ENCODE measurements at places on chromosomes 12 and 14.

DNA sequence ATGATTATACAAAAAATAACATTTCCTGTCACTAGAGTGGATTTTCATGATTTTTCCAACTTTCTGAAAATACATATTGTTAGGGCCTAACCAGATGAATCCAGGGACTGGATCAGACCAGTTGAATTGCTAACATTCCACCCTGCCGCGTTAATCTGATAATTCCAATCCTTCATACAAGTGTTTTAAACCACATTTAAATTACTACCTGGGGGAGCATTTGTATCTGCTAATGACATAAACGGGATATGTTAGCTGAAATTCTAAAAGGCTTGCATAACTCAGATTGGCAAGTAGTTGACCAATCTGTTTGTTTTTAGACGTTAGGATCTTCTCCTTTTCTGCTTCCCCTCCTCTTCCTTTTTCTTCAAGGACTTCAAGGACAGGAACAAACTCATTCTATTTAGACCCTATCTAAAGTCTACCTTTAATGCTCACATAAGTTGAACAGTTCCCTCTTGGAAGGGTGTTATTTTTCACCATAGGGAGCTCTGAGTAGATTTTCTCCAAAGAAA lies 239.0 kb downstream of the ADAMTS20 start:
- DNase-seq: no peak

DNA sequence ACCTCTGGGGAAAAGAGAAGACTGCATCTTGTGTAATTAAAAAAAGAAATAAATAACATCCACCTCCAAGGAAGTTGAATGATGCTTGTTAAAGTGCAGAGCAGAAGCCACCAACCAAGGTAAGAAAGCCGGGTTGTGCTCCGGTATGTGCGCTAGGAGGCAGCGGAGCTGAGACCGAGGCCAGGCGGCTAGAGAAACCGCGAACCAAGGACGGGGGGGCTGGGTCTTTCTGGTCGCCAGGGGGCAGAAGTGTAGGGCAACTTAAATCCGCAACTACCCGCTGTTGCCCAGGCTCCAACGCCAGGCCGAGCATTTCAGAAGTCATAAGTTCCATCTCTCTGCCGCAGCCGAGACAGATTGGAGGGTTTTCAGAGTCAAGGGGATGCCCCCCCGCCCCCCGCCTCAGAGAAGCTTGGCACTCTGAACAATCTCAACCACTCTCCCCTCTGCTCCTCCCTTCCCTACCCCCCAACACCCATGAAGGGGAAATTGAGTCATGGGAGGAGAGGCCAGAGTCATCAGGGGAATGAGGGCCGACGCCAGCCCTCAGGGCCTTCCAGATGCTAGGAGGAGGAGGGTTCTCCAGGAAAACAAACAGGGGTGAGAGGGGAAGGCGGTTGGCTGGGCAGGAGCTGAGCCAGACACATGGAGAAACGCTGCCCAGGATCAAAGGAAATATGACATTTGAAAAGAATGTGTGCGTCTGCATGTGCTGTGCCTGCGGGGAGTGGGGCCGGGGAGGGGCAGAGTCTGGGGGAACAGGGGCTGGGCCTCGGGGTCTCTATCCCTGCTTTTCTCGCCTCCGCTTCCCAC lies 2.2 kb upstream of the NFATC4 start:
- DNase-seq: peak; percentile 64

DNA sequence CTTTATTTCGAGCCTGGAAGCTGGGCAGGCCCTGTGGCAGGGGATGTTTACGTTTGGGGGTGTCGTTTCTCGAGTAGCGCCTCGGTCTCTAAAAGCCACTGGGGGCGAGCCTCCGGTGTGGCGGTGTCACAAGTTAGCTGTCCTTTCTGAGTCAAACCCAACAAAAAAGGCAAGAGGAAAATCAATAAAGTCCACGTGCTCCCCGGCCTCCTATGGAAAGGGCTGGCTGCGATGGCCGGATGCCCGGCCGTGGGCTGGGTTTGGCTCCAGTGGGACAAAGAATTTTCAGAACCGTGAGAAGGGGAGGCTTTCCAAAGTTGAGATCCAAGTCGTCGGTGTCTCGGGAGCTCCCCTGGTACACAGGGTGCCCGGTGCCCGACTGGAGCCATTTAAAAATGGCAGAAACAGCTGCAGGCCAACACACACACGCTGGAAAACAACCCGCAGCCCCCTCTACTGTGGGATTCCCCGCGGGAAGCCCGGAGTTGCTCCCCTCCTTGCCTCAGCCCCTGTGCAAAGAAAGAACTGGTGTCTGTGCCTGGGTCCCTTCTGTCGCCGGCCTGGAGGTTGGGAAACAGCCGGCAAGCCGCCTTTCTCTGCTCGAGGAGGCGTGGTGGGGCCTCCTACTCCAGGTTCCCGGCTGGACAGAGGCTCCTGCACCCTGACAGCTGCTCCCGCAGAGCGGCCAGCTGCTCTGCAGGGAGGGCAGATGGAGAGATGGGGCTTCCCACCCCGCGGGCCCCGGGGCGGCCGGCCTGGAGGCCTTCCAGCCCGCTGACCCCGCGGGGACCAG lies 1.9 kb downstream of the BCL7A start:
- peak; percentile 79 for DNase-seq

- no peak for DNase-seq
Observed at GRCh38 chr12:69555461-69555860, 29.8 kb upstream of the CCT2 start.

GRCh38 chr14:105448706-105449111 lies 25.9 kb upstream of the CRIP2 start:
- DNase-seq: peak; percentile 94

- DNase-seq: no peak
Observed at GRCh38 chr12:111759271-111759670, 7.5 kb upstream of the ALDH2 start.

DNA sequence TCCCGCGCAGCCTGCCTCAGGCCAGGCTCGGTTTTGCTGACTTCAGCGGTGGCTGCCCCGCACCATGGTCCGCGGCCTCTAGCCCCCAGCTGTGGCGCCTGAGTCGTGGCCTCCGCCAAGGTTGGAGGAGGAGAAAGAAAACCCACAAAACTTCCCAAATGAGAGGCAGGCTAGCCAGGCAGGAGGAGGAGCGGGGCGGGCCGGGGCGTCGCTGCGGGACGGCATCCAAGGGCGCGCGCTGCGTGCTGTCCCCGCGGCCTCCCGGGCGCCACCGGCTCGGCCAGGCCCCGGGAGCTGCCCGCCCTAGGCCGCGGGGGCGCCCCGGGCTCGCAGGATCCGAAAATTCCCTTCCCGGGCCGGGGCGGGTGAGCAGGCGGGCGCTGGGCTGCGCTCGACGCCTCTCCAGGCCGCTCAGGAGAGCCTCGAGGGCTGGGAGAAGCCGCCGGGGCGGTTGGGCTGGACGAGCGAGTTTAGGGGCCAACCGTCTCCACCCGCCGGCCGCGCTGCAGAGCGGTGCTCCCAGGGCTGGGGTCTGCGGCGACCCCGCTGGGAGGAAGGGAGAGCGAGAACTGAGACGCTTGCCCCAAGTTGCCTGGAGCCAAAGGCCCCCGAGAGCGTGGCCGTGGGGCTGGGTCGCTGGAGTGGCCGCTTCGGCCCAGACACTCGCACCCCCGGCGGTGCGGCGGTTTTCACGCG lies at the start of gene EFS:
EFS (minus strand) TSS at position 137 of the 696 bp plus-strand sequence. CDS start 147 bp downstream, outside the sequence.
- no peak for DNase-seq

DNA sequence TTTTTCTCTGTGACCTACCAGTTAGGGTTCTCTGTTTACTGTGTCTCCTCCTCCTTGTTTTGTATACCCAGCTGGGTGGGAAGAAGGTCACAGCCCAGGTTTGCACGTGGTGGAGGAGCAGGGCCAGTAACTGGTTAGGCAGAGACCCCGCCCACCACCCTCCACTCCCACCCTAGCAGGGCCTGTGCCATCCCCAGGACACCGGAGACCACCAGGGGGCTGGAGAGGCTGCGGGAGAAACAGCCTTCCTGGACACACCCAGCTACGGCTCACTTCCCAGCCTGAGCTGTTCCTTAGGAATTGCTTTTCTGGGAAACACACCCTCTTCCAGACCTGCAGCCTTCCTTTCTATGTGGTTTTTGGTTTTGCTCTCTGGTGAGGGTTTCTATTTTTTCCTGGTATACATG lies 21.1 kb downstream of the BDKRB2 start:
- no peak for DNase-seq

DNA sequence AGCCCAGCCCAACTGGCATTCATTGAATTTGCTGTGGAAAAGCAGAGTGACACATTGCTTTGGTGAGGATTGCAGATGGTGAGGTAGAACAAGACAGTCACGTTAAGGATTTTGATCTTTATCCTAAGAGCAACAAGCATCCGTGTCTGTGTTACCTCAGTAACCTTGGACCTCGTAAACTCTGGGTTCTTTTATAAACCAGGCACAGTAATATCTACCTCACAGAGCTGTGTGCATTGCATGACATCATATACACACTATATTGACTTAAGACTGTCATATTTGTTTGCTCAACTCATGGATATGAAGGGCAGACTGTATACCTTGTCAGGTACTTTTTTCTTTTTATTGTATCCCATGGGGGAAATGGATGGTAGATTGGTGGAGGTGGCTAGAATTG lies 156.2 kb downstream of the ETV6 start:
- DNase-seq: no peak

- DNase-seq: no peak
Observed at GRCh38 chr14:64763801-64764621, 59.8 kb downstream of the PLEKHG3 start.

DNA sequence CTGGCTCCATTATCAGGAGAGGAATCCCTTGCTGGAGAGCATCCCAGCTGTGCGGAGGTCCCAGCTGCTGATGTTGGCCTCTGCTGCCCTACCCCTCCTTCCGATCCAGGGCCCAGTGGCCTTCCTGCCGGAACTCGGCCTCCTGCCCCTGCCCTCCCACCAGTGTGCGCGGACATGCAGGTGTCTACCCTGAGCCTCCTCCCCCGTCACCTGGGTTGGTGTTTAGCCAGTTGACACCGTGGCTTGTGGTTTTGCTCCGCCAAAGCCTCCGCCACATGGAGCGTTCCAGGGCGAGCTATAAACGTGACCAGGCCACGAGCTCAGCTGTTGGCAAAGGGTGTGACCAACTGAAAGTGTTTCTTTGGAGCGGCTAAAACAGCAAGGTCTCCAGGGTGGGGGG lies 1104.3 kb downstream of the BCL11B start:
- DNase-seq: no peak

GRCh38 chr14:98008381-98009113 lies 1211.4 kb downstream of the VRK1 start:
- DNase-seq: no peak

DNA sequence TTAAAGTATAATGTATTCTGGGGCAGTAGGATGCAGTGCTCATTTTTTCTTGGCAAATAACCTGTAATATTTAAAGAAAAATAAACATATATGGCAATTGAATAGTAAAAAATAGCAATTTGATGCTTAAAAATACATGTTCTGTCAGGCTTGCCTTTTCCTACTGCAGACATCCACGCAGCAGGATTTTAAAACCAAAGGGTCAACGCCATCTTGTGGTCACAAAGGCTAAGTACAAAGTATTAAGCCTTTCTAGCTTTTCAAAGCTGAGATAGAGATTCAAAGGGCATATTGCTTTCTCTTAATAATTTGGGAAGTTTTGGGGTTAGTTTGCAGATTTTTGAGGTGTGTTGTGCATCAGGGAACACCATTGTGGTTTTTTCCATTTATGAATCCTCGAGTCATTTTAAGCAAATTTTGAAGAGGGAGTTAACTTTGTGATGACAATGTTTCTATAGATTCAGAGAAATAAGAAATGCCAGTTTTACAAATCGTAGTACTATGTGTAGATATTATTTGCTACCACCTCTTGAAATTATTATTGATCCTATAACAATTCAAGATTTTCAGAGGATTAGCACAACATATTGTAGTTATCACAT lies 4.7 kb upstream of the CCER1 start:
- DNase-seq: peak; percentile 45

- DNase-seq: no peak
Observed at GRCh38 chr14:69312608-69313007, 52.6 kb downstream of the GALNT16 start.

GRCh38 chr14:52039124-52039815 lies 29.6 kb downstream of the NID2 start:
- no peak for DNase-seq

DNA sequence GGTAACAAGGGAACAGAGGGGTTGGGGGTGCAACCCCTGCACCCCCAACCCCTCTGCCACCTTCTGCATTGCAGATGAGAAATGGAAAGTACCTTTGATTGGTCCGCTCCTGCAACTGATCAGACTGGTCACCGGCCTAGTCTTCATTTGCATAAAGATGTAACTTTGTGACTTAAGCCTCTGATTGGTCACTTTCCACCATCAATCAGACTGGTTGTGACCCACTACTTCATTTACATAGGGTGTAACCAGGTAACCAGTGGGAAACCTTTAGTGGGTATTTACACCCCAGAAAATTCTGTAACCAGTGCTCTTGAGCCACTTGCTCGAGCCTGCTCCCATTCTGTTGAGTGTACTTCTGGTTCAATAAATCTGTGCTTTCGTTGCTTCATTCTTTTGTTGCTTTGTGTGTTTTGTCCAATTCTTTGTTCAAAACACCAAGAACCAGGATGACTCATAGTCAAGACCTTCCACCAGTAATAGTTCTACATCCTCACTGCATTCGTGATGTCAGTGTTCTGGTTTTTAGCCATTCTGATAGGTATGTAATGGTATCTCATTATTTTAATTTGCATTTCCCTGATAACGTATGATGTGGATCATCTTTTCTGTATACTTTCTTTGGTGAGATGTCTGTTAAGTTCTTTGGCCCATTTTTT lies 30.8 kb downstream of the LEMD3 start:
- DNase-seq: no peak

GRCh38 chr14:97866664-97867063 lies 1069.5 kb downstream of the VRK1 start:
- no peak for DNase-seq

DNA sequence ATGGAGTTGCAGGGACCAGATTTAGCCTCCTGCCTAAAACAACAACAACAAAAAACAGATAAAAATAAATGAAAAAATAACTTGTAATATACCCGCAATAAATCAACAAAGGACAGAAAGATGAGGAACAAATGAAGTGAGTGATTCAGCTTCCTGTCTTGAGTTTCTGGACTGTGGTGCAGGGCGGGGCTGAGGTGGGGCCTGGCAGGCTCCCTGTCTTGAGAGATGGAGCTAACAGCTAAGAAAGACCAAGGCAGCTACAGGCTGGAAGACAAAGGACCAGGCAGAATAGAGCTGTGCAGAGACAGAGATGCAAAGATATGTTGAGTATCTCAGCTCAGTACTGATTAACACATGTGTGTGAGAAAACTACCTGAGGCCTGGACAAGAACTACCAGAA lies 879.2 kb downstream of the AACS start:
- no peak for DNase-seq

GRCh38 chr12:104049278-104049902 lies 597 bp downstream of the GLT8D2 start:
- DNase-seq: no peak

GRCh38 chr14:74509587-74510222 lies 16.1 kb downstream of the ISCA2 start:
- DNase-seq: no peak

DNA sequence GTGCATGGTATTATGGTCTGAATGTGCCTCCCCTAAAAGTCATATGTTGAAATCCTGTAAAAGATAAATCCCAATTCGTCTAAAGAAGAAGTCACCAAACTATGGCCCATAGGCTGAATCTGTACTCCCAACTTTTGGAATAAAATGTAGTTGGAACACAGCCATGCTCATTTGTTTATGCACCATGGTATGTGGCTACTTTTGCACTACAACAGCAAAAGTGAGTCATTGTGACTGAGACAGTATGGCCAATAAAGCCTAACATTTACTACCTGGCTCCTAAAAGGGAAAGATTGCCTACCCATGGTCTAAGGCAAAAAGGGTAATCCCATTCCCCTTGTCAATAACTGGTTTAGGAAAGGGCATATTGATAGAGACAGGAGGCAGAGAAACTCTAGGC lies 101.8 kb downstream of the LRIG3 start:
- no peak for DNase-seq

All from HuH-7 (cell line).